DMS 273 treated with DMSO at 0.1 percent for 48 hours (cell line): ENCODE measurements at places on chromosomes 16 and 17.

DNA sequence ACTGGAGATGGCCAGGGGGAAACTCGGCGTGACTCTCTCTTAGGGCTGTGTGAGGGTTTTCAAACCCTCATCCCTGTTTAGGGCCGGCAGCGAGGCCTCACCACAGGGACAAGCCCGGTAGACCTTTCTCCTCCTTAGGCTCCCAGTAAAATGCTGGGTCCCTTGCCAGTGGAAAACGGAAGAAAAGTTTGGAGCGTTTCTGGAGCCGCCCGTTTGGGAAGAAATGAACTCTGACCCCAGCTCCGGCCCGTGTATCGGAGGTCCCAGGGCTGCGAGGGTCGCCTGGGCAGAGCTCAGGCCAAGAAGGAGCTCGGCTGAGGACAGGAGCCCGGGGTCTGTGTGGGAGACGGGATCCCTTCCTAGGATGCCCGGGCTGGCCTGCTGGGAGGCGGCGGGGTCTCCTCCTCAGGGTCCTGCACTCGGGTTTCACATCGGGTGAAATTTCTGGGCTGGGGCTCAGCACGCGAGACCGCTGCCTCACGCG, 23.2 kb downstream of the ZNF213 start:
- no peak for DNase-seq

GRCh38 chr16:86824751-86825296, 246.5 kb downstream of the FOXL1 start:
- DNase-seq, result no peak

DNA sequence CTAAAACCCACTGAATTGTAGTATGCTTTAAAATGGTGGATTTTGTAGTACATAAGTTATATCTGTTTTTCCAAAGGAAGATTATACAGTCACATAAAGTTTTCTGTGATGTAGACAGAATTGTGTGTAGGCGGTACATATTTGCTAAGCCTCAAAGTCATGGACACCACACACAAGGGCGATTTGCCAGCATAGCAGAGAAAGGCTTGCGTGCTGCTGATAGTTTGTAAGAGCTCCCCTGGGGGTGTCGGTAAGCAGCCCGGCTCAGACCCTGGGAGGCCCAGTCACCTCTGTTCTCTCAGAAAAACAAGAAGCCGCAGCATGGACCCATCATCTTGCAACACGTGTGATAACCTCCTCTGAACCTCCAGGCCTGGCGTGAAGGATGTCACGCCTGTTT, 38.3 kb upstream of the AKTIP start:
- no peak for DNase-seq

GRCh38 chr17:36534840-36535668, at the start of the genes MYO19 and PIGW:
TSS of gene MYO19 (minus strand) at chr17:36534868. CDS start at chr17:36532538, 2,330 bp downstream.
TSS of gene PIGW (plus strand) at chr17:36534987. CDS start at chr17:36537102, 2,115 bp downstream.
- DNase-seq, result peak; percentile 83

DNA sequence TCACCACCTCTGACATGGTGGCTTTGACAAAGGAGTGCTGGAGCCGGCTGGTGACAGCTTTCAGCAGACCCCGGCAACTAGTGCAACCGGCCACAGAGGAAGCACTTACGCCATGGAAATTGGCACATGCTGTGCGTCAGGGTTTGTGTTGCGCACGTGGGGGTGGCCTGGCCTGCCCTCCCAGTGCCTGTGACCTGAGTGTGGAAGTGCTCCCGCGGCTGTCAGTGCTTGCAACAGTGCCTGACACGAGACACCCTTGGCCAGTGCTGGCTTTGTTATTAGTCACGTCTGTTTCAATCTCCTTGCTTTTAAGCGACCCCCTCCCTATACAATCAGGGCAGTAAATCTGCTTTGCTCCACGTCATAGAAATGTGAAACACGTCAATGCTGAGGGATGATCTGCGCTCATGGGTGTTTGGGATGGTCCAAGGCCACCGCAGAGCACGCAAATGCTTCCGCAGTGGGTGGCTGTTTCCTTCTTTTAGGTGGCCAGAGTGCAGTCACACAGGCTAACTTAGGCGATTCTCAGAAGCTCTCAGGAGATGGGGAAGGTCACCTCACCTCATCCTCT, 64.3 kb downstream of the PGS1 start:
- no peak for DNase-seq

- no peak for DNase-seq
Observed at GRCh38 chr16:50588276-50588675, 40.1 kb downstream of the NKD1 start.

DNA sequence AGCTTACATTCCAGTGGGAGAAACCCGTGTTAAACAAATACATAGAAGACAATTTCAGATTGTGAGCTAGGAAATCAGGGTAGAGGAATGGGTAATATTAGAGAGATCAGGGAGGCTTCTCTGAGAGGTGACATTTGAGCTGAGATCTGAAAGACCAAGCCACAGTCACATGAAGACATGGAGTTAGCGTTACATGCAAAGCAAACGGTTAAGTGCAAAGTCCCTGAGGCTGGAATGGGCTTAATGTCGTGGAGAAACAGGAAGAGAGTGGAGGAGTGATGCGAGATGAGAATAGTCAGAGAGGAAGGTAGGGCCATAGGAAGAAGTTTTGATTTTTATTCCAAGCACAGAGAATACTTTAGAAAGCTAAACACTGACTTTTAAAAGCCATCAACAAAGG, 246.1 kb downstream of the IRX3 start:
- no peak for DNase-seq

DNA sequence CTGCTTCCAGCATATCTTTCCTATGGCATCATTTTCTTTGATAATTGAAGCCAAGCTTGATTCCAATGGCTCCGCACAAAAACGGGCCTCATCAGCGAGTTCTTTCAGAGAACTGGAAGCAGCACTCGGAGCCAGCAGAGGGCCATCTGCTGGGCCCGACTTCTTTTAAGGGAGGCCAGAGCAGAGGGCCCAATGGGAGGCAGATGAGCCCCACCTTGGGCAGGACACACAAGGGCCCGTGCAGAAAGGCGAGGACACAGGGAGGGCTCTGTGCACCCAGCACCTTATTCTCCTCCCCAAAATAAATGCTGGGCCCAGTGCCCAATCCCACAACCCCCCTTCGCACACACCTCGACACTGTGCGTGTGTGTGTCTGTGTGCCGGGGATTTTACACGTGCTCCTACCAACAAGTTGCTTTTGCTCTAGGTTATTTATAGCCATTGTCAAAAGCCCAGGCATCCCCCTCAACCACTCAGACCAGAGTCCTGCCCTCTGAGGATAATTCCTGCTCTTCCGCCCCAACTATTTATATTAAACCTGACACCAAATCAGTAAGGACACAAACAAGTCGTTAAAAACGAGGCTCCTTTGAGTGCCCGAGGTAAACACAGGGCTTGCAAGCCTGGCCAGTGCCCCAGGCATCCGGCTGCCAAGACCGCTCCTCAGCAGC, 6.8 kb downstream of the AXIN2 start:
- DNase-seq, result no peak

GRCh38 chr16:86991679-86992078, 325.5 kb downstream of the C16orf95 start:
- no peak for DNase-seq

DNA sequence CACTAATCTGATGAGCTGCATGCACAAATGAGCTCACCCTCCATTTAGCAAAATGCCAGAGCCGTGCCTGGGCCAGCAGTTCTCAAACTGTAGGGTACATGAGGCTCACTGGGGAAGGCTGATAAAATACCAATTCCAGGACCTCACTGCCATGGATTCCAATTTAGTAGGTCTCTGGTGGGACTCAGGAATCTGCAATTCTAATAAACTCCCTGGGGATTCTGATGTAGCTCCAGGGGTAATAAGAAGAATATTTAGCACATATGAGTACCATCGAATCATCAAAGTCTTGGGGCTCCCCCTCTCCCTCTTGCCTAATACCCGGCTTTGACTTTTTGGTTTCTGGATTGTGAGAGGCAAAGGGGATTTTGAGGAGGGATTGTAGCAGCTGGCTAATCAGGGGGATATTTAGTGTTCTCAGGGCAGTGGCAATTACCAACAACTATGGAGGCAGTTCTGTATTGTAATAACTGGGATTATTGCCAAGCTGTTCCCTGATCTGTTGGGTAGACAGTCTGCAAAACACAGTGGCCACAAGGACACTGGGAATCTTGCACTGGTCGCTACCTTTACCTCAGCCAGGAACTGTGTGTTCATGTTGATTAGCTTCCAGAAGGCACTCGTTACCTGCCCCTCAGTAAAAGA, 140.4 kb downstream of the SHISA9 start:
- no peak for DNase-seq

- DNase-seq, result no peak
Observed at GRCh38 chr16:83954577-83955016, 1.6 kb downstream of the OSGIN1 start.

DNA sequence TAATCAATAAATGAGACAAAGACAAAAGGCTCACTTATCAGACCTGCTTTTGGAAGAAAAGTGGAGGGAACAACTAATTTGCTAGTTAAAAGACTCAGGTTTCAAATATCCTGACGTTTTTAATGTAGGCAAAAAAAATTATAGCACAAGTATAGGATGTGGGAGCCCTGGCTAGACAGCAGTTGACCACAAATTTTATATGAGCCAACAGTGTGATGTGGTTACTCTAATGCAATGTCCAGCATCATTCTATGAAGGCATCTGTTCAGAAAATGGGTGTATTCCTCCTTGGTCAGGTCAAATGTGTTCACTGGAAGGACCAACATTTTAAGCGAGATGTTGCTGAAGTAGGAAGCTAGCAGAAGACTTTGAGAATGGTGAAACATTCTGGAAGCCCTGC, 237.4 kb downstream of the MAP2K6 start:
- DNase-seq, result no peak

- DNase-seq, result no peak
Observed at GRCh38 chr16:8718851-8719680, 44.6 kb downstream of the ABAT start.

GRCh38 chr16:68470461-68471150, 22.3 kb upstream of the SMPD3 start:
- no peak for DNase-seq

DNA sequence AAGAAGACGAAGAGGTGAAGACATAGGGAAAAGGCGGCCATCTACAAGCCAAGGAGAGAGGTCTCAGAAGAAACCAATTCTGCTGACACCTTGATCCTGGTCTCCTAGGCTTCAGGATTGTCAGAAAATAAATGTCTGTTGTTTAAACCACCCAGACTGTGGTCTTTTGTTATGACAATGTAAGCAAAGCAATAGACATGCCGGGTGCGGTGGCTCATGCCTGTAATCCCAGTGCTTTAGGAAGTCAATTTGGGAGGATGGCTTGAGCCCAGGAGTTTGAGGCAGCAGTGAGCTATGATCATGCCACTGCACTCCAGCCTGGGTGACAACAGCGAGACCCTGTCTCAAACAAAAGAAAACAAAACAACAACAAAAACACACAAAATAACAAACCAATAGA, 64.4 kb downstream of the HAPSTR1 start:
- DNase-seq, result no peak

DNA sequence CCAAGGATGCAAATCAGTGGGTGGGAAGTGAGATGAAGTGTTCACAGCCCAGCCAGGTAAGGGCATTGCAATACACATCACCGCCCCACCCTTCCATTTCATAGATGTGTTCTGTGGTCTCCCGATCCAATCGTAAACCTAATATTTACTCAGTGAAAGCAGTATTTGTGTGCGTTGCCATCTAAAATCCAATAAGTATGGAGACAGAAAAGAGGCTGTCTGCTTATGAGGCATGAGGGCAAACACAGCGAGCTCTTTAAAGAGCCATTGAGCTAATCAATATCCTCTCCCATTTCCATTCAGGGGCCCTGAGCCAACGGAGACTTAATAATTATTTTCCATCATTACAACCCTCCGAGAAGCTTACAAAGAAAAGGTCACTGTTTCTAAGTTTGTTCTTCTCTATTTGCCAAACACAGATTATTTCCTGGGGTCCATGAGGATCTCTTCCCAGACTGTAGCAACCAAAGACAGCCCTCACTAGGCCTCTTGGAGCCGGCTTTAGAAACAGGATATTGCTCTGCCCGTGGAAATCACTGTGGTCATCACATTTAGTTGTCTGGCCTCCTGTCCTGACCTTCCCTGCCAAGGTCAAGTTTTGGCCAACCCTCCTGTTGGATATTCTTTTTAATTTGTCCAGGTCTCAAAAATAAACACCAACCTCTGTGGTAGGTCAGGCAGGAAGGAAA, 120.1 kb downstream of the SLC39A11 start:
- no peak for DNase-seq

- DNase-seq, result no peak
Observed at GRCh38 chr17:33459078-33459940, 166.2 kb upstream of the ASIC2 start.

DNA sequence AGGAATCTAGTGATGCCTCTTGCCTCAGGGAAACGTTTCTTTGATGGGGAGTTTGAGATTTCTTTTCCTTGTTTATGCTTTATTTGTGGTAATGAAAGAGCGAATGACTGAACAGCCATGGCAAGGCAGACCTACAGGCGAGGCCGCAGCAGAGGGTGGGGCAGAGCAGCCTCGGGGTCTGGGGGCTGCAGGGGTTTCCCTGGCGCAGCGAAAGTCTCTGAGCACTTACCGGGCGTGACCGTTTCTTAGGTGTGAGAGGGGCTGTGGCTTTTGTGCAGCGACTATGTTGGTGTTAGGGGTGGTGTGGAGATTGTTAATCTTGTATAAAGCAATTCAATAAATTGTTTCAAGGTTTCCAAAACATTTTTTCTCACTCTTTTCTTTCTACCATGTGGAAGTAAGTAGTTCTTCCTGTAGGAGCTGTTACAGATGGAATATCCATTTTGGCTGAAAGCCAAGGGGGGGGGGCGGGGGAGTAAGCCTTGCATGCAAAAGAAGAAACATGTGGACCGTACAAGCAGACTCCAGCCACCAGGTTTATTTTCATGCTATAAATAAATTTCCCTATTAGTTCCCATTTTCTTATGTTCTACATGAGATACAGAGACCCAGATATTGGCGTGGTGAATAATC, 34.8 kb downstream of the UBN1 start:
- DNase-seq, result peak; percentile 47

- DNase-seq, result no peak
Observed at GRCh38 chr16:14449334-14449733, 180.7 kb downstream of the PARN start.
